GM13976 (cell line): ENCODE measurements at places on chromosomes 4 and X.

DNA sequence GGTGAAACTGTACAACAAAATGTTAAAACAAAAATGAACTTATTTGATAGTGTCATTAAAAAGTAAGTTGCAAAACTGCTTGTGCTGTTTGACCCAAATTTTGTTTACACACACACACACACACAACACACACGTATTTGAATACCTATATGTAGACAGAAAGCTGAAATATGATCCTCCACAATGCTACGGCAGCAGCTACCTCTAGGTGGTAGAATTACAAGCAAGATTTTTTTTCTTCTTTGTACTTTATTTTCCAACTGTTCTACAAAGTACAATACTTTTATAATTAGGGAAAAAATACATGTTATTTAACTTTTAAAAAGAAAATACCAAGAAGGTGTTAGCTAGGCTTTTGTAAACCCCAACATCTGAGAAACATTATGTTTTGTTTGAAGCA is 1.2 kb downstream of the CYTL1 start:
- no peak for DNase-seq

DNA sequence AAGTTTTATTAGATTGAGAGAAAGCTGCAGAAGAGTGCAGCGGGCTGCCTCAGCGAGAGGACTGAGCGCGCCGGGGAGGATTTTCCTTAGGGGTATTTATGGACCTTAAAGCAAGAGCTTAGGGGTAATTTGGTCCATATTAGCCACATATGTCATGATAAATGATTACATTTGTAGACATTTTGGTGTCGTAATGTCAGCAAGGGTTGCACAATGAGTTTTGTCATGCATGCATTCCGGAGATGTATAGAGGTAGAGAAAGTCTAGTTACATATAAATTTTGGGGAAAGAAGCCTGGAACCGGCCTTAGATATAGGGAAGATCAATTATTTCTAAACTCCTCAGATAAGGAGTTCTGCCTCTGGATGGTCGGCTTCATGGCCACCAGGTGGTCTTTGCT is 10.0 kb downstream of the MGST2 start:
- DNase-seq: no peak

- DNase-seq: peak; percentile 28
These were observed 8.7 kb upstream of the TBC1D14 start for GRCh38 chr4:6900956-6901355.

DNA sequence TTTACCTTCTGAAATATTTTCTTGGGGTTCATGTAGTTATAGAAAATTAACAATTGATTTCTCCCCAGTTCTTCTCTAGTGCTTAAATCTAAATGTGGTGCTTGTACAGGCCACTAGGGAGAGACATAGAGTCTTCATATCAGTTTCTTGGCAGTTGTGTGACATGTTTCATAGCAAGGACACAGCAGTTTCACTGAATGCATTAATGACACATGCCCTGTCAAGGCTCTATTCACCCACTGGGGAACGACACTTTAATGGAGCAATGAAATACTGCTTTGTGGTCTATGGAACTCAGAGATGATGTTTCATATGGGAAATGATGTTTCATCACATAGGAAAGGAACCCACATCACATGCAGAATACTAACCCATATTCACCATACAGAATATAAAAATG is 2.8 kb downstream of the VEGFC start:
- peak; percentile 60 for DNase-seq

DNA sequence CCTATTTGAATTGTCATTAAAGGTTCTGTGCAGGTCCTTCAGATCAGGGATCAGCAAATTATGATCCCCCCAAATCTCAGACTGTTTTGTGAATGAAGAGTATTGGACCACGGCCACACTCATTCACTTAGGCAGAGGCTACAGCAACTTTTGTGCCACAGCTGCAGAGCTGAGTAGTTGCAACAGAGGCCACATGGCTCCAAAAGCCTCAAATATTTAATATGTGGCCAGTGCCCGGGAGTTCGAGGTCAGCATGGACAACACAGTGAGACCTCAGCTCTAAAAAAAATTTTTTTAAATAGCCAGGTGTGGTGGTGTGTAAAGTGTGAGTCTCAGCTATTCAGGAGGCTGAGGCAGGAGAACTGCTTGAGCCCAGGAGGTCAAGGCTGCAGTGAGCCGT is 100.7 kb downstream of the NSUN7 start:
- no peak for DNase-seq

DNA sequence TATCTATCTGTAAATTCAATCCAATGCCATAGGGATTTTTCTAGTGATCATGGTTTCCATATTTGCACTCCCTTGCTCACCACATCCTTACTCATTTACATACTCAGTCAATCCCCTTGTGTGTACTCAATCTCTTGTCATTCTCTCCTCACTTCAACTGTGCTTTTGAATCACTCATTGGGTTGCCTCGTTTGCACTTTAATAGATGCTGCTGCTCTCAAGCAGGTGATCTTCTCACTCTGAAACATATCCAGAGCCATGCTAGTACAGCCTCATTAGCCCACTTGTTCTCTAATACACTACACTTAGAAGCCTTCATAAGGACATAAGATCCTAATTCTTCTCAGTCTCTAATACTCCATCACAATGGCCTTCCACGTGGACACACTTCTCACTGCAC is 507.9 kb downstream of the TECRL start:
- no peak for DNase-seq

DNA sequence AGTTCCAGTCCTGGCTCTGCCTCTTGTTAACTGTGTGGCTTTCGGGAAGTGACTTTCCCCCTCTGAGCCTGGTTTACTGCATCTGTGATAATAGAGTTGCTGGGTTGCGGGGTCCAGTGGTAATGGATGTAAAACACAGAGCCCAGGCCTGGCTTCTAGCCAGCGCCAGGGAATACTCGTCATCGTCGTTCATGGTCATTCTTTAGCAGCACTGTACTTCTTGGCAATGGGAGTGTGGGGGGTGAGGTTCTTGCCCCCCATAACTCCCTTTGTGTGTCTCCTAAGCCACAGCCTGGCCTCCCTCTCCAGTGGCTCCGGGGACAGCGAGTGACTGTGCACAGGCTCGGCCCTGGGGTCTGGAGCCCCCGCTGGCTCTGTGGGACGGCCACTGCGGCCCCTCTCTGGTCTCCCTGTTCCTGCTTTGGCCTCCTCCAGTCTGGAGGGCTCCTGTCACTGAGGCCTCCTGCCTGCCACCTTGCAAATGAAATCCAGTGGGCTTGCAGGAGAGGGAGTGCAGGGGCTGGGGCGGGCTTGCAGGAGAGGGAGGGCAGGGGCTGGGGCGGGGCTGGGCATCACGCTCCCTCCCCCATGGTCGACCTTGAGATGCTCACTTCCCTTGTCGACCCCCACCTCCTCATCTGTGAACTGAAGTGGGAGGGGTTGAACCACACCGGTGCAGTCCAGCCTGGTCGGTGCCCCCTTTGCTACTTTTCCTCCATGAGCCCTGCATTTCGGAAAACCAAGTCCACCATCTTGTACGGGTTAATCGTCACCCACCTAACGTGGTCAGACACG is 13.2 kb downstream of the PSAPL1 start:
- no peak for DNase-seq
